ENCODE measurements at places on chromosomes 1 and 21. TPM values are rescaled to one million over a fixed set of nuclear protein-coding genes. Genes with fewer than 3 reads are reported as not detected.

RGS5 gene
- 32.9 TPM for total RNA-seq

CD5L gene
- not detected for total RNA-seq

PCNX2 gene
- 518 TPM for total RNA-seq

MEX3A gene
- 0.48 TPM for total RNA-seq

MATN1 gene
- not detected for total RNA-seq

SGIP1 gene
- total RNA-seq: 1.4 TPM

ATP1A2 gene
- 18.6 TPM for total RNA-seq

SUSD4 gene
- 1.2 TPM for total RNA-seq

FBXO2 gene
- total RNA-seq: not detected

RGS4 gene
- total RNA-seq: 0.37 TPM

MX2 gene
- total RNA-seq: 16.9 TPM

NEXN gene
- total RNA-seq: 21.4 TPM

TMEM234 gene
- total RNA-seq: 16.5 TPM

GRCh38 chr1:87757676-87758075, 429.0 kb downstream of the LMO4 start:
- no peaks in the 10 kb centered on the region for H3K27me3 ChIP-seq
- no peaks in the 10 kb centered on the region for H3K36me3 ChIP-seq
- no peak for DNase-seq
- no peak overlapping the region for H3K27ac ChIP-seq
- H3K4me3 ChIP-seq: no peak overlapping the region
- no peaks in the 10 kb centered on the region for H3K4me1 ChIP-seq

DNA sequence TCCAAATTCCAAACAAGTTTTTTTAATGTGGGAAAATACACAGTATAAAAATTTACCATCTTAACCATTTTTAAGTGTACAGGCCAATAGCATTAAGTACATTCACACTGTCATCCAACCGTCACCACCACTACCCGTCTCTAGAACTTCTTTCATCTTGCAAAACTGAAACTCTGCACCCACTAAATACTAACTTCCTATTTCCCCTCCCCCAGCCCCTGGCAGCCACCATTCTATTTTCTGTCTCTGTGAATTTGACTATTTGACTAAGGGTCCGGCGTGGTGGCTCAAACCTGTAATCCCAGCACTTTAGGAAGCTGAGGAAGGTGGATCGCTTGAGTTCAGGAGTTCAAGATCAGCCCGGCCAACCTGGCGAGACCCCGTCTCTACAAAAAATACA, 36.1 kb downstream of the CLSTN1 start:
- no peak overlapping the region for H3K4me3 ChIP-seq
- peak; percentile 45 for DNase-seq
- H3K27ac ChIP-seq: no peak overlapping the region

- H3K27ac ChIP-seq: peak overlapping the region; percentile 94
- no peaks in the 10 kb centered on the region for H3K36me3 ChIP-seq
- DNase-seq: peak; percentile 61
- H3K27me3 ChIP-seq: no peaks in the 10 kb centered on the region
- peak overlapping the region; percentile 75 for H3K4me3 ChIP-seq
- peaks cover 20% of the 10 kb centered on the region for H3K4me1 ChIP-seq
These were observed 552 bp upstream of the ZNF496 start for GRCh38 chr1:247332215-247332622.

GRCh38 chr1:177568622-177569021, 397.9 kb downstream of the BRINP2 start:
- H3K4me1 ChIP-seq: no peaks in the 10 kb centered on the region
- no peaks in the 10 kb centered on the region for H3K36me3 ChIP-seq
- no peak for DNase-seq
- H3K4me3 ChIP-seq: no peak overlapping the region

- peak; percentile 86 for DNase-seq
- H3K27ac ChIP-seq: peak overlapping the region; percentile 50
- no peak overlapping the region for H3K4me3 ChIP-seq
These were observed 24.9 kb upstream of the KCNA2 start for GRCh38 chr1:110630839-110631663.

DNA sequence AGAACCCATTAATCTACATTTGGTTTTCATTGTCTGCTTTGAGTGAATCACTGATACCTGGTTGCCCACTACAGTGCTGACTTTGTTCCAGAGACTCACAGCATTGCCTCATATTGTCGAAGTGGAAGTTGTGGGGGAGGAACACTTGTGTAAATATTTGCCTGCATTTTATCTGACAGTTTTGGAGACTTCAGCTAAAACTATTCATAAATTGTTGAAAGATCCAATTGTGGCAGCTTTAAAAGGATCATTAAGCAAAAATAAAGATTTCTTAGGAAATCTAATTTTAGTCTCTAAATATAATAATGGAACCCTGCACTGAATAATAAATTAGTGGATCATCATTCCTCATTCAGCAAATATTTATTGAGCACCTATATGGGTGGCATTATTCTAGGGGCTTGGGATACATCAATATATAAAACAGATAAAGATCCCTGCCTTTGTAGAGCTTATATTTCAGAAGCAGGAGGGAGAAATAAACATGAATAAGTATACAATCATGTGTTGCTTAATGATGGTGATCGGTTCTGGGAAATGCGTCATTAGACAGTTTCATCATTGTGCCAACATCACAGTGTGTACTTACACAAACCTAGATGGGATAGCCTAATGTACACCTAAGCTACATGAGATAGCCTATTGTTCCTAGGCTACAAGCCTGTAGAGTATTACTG, 73.5 kb downstream of the OSBPL9 start:
- peaks cover 41% of the 10 kb centered on the region for H3K4me1 ChIP-seq
- no peak for DNase-seq
- H3K36me3 ChIP-seq: no peaks in the 10 kb centered on the region
- no peak overlapping the region for H3K27ac ChIP-seq

DNA sequence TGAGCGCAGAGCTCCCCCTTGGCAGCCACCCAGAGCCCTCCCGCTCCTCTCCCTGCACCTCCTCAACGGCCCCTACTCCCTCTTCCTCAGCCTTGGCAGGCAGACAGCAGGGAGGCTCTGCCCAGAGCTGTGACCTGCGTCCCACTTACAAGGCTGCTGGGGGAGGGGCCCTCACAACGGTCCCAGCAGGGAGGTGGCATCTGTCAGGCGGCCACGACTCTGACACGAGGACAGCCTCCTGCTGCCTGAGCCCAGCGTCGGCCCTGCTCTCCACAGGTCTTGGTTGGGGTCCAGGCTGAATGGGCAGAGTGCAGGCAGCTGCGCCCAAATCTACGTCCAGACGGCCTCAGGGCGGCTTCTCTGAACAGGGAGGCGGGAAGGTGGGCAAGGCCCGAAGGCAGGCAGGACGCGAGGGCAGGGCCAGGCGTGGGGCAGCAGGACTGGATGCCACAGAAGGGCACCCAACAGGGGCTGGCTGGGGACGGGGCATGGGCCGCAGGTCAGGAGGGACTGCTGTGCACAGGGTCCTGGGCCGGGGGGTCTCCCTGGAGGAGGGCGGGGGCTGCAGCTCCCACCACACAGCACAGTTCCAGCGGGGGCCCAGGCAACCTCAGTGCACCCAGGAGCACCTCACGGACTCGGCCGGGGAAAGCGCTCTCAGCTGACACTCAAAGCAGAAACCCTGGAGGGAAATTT, 7.5 kb downstream of the SLC19A1 start:
- DNase-seq: peak; percentile 86
- H3K4me3 ChIP-seq: no peak overlapping the region
- H3K27ac ChIP-seq: peak overlapping the region; percentile 76
- no peaks in the 10 kb centered on the region for H3K36me3 ChIP-seq
- no peaks in the 10 kb centered on the region for H3K27me3 ChIP-seq

GRCh38 chr1:23114424-23115079, 54.1 kb downstream of the LUZP1 start:
- no peaks in the 10 kb centered on the region for H3K36me3 ChIP-seq
- no peaks in the 10 kb centered on the region for H3K27me3 ChIP-seq
- H3K27ac ChIP-seq: peak overlapping the region; percentile 10
- DNase-seq: no peak
- peaks cover 35% of the 10 kb centered on the region for H3K4me1 ChIP-seq
- no peak overlapping the region for H3K4me3 ChIP-seq

DNA sequence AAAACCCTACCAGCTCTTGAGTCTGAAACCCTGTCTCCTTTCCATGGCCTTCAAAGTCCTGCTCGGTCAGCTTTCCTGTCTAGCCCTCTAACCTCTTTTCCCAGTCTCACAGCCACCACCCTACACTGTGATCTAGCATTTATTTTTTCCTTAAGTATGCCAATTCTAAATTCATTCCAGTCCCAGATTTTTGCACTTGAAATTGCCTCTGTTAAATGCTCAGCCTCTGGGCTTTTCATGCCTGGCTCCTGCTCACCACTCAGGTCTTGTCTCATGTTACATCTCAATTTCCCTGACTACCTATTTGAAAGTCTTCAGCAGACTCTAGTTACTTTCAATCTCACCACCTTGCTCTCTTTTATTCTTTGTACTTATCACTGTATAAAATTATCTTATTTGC, 176.2 kb downstream of the ADGRL4 start:
- no peaks in the 10 kb centered on the region for H3K36me3 ChIP-seq
- H3K27ac ChIP-seq: no peak overlapping the region
- H3K27me3 ChIP-seq: no peaks in the 10 kb centered on the region

DNA sequence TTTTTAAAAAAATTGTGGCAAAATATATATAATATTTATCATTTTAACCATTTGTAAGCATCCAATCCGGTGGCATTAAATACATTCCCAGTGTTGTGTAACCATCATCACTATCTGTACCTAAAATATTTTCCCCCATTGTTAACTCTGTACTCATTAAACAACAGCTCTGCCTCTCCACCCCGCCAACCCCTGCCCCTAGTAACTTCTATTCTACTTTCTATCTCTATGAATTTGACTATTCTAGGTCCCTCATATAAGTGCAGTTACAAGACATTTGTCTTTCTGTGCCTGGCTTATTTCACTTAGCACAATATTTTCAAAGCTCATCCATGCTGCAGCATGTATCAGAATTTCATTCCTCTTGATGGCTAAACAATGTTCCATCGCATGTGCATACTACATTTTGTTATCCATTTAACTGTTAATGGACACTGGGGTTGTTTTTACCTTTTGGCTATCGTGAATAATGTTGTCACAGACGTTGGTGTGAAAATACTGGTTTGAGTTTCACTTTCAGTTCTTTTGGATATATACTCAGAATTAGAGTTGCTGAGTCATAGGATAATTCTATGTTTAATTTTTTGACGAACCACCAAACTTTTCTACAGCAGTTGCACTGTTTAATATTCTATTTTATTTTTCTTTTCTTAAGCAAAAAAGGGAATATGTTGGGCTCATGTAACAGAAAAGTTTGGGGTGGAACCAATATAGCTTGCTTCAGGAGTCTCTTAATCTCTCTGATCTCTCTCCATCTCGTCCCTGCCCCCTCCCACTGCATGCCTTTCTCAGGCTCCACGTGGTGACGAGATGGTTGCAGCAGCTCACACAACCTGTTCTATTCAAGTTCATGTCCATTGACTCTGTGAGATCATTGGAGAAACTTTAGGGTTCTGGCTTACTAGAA, 25.2 kb upstream of the RCAN1 start:
- DNase-seq: no peak
- peaks cover 3% of the 10 kb centered on the region for H3K4me1 ChIP-seq
- H3K27me3 ChIP-seq: no peaks in the 10 kb centered on the region
- H3K36me3 ChIP-seq: no peaks in the 10 kb centered on the region
- H3K4me3 ChIP-seq: no peak overlapping the region

DNA sequence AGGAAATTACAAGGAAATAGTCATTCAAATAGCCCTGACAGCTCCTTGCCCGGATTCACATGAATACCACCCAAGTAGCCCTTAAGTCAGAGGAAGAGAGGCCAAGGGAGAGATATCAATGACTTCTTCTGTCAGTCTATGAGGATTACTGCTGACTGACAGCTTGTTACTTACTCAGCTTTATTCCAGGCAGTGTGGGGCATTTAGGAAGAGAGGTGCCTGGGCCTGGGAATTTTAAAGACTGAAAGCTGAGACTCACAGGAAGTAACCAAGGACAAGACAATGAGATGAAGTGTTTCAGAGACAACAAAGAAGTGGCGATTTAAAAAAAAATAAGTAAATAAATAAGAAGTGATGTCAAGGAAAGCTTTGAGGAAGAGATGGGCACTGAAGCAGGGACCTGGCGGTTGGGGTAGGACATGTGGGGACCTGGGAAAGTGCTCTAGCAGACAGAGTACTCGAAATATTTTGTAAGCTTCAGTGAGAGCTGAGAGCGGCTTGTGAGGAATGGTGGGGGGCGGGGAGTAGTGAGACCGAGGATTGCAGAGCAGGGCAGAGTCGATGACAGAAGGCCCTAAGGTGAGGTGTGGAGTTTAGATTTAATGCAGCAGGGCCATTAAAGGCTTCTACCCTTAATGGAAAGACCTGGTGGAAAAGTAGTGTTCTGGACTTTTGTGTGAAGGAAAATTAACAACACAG, 58.9 kb downstream of the ST3GAL3 start:
- DNase-seq: no peak
- no peaks in the 10 kb centered on the region for H3K4me1 ChIP-seq
- H3K36me3 ChIP-seq: no peaks in the 10 kb centered on the region
- no peaks in the 10 kb centered on the region for H3K27me3 ChIP-seq

- no peaks in the 10 kb centered on the region for H3K27me3 ChIP-seq
- H3K4me1 ChIP-seq: no peaks in the 10 kb centered on the region
- DNase-seq: no peak
- H3K27ac ChIP-seq: no peak overlapping the region
- no peaks in the 10 kb centered on the region for H3K36me3 ChIP-seq
These were observed 73.5 kb downstream of the LRIG2 start for GRCh38 chr1:113146242-113147072.

DNA sequence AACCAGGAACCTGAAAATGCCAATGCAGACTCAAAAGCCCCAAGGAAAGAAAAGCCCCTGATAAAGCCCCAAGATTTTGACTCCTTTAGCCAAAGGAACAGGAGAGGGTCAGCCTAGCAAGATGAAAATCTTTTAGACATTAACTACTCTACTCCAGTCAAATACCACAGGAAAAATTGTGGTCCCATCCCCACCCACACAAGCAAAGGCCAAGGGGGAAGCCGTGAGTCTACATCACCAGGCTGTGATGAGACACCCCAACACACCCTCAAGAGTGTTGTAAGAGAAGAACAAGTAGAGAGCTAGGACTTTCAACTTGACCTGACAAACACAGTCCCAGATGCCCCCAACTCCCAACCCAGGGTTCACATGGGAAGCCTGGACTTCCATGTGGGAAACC, 192.8 kb upstream of the NR5A2 start:
- no peaks in the 10 kb centered on the region for H3K36me3 ChIP-seq
- no peak overlapping the region for H3K27ac ChIP-seq
- no peaks in the 10 kb centered on the region for H3K4me1 ChIP-seq
- no peak overlapping the region for H3K4me3 ChIP-seq
- no peak for DNase-seq

GRCh38 chr1:89125913-89126580, at the start of gene GBP2:
GBP2 (minus strand) TSS chr1:89126114; CDS start chr1:89121966, 4,148 bp downstream.
- H3K4me1 ChIP-seq: no peaks in the 10 kb centered on the region
- H3K36me3 ChIP-seq: no peaks in the 10 kb centered on the region
- no peaks in the 10 kb centered on the region for H3K27me3 ChIP-seq
- peak within 1 kb of the TSS; percentile 92 for H3K27ac ChIP-seq
- peak within 1 kb of the TSS; percentile 63 for H3K4me3 ChIP-seq

- no peaks in the 10 kb centered on the region for H3K27me3 ChIP-seq
- no peaks in the 10 kb centered on the region for H3K36me3 ChIP-seq
- peak overlapping the region; percentile 53 for H3K27ac ChIP-seq
- H3K4me3 ChIP-seq: no peak overlapping the region
- DNase-seq: no peak
These were observed 36.1 kb upstream of the PDE4B start for GRCh38 chr1:65756616-65757015.

Measured in transverse colon (tissue), 4 donors.